ENCODE measurements at places on chromosomes 16 and 17. TPM values are rescaled to one million over a fixed set of nuclear protein-coding genes. Genes with fewer than 3 reads are reported as not detected.

GRCh38 chr16:51012396-51012795 is 138.7 kb downstream of the SALL1 start:
- peak; percentile 11 for DNase-seq

- DNase-seq: no peak
Observed at GRCh38 chr16:87216148-87216840, 100.9 kb downstream of the C16orf95 start.

CLDN7 gene
- polyA plus RNA-seq: 337 TPM

DNA sequence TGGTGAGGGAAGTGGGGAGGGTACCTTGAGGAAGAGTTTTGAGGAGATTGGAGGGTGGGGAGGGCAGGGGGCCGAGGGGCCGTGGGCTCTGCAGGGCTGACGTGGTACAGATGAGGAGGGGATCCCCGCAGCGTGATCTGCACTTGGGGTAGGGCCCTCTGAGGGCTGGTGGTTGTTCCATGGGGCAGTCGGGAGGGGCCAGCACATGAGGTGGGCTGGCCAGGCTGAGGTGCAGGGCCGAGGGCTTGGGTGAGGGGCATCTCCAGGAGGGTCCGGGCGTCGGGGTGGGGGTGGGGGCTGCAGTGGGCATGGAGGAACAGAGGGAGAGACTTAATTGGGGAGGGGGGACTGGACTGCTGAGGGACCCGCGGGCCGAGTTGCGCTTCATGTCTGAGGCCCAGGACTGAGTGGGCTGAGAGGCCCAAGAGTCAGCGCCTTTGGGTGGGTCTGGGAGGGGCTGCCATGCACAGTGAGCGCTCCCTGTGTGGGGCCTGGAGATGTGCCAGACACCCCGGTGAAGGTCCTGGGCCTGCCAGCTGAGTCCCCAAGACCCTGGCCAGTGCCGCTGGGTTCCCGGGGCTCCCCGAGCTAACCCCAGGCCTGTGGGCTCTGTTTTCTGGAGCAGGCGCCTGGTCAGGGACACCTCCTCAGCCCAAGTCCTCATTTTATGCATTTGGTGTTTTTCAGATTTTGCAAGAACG is 13.3 kb downstream of the PRSS27 start:
- DNase-seq: no peak

DNA sequence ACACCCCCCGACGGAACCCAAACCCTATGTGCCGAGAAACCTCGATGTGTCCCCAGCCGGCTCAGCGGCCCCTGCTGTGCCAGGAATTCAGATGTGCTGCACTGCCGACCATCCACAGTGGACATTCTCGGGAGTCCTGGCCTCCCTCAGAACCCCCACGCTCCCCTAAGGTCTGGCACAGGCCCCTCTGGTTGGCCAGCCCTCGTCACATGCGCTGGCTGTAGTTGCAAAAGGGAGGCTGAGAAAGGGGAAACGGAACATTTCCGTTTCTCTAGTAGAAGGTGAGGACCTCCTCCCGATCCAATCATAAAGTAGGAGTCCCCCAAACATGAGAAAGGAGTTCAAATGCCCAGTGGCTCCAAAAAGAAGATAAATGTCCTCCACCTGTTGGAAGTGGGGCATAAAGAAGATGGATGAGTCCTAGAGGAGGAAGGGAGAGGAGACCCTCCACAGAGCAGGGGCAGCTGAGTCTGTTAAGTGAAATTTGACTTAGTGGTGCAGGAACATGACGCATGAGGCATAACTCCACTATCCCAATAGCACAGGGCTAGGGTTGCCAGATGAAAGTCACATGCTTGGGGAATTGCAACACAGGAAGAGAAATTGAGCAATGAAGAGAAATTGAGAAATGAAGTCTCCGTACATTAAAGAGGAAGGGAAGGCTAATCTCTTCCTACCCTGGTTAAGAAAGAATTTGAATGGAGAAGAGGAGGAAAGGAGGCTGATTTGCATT is 49.3 kb upstream of the WSB1 start:
- peak; percentile 30 for DNase-seq

NGFR gene
- 2.8 TPM for polyA plus RNA-seq

GNG13 gene
- polyA plus RNA-seq: 0.73 TPM

- peak; percentile 93 for DNase-seq
Observed at GRCh38 chr17:7491583-7491982, 7.4 kb downstream of the POLR2A start.

DNA sequence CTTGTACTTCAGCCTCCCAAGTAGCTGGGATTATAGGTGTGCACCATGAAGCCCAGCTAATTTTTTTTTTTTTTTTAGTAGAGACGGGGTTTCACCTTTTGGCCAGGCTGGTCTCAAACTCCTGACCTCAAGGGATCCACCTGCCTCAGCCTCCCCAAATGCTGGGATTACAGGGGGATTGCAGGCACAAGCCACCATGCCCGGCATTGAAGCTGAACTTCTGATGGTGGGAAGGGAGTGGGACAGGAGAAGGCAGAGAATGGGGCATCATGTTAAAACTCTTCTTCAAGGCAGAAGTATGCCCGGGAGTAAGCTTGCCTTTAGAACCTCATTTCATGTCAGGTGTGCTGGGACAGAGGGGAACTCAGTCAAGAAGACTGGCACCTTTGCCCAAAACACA is 48.6 kb upstream of the ZFHX3 start:
- DNase-seq: no peak

Measured in small intestine (tissue), 16 donors.